ENCODE measurements at places on chromosomes 11 and 22.

- no peak for DNase-seq
Observed at GRCh38 chr22:23557467-23557866, 22.6 kb downstream of the IGLL1 start.

DNA sequence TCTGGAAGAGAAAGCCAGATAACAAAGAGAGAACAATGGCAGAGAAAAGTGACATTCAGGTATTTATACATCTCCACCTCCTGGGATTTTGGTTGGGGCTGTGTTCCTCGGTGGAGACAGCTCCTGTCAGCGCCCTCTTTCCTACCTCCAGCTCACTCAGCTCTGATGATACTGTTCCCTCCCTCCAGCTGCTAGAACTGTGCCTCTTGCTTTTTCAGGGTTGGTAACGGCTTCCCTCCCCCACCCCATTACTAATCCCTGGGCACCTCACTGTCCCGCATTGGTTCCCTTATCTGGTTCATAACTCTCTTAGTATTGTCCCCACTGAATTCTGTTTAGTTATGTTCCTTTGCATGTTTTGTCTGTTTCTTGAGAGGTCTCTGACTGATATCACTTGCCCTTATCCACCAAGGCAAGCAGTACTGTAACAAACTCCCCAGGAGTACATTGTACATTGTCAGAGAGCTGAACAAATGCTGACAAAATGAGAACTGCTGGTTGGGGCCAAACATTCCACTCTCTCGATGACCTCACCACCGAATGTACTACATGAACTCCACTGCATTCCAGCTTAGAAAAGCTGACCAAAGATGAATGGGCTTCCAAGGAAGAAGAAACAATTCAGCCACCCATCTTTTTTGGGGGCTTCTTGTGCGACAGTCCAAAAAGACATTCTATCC lies 5.7 kb upstream of the FBXO3 start:
- no peak for DNase-seq

DNA sequence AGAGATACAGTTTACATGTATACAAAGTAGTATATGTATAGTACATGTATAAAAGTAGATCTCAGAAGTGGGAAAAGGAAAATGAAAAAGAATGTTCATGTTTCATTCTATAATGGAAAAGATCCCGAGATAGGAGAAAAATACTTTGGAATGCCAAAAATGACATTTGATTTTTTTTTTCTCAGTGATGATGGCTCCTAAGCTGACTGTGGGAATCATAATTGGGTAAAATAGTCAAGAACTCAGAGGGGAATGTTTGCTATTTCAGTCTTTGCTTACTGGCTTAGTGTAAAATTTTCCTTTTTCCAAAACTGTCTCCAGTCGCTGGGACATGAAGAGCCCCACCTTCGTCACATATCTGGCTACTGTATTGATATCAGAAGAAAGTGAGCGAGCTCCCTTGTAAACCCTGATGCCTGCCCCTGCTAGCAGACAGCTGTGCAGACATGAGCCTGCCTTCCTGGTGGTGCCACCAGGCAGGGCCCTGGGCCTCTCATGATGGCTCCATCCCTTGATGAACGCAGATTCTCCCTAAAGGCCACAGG lies 944.6 kb downstream of the NTM start:
- DNase-seq = no peak

DNA sequence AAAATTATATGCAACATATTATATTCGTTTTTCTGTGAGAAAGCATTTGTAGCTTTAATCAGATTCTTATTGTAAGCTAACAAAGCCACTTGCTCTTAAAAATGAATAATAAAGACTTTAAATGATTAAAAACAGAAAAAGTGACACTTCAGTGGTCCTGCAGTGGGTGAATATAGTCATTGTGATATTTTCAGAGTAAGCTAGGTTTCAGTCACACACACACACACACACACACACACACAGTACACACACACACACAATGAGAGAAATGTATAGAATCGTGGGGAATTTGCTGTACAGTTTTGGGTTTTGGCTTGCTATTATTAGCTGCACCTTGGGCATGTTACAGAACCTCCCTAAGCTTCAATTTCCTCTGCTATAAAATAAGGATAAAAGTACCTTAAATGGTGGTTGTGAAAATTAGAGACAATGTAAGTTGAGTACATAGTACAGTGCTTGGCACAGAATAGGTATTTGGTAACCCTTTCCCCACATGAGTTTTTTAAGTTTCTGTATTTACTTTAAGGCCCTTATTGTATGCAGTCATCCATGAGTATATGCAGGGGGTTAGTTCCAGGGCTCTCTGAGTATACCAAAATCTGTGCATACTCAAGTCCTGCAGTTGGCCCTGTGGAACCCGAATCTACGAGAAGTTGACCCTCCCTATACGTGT lies 39.8 kb downstream of the CSTPP1 start:
- no peak for DNase-seq

- no peak for DNase-seq
Observed at GRCh38 chr11:92867913-92868619, 101.4 kb upstream of the MTNR1B start.

GRCh38 chr11:79173615-79174014 lies 267.2 kb downstream of the TENM4 start:
- DNase-seq = no peak

GRCh38 chr22:19176732-19177131 lies 1.8 kb downstream of the SLC25A1 start:
- DNase-seq = no peak

DNA sequence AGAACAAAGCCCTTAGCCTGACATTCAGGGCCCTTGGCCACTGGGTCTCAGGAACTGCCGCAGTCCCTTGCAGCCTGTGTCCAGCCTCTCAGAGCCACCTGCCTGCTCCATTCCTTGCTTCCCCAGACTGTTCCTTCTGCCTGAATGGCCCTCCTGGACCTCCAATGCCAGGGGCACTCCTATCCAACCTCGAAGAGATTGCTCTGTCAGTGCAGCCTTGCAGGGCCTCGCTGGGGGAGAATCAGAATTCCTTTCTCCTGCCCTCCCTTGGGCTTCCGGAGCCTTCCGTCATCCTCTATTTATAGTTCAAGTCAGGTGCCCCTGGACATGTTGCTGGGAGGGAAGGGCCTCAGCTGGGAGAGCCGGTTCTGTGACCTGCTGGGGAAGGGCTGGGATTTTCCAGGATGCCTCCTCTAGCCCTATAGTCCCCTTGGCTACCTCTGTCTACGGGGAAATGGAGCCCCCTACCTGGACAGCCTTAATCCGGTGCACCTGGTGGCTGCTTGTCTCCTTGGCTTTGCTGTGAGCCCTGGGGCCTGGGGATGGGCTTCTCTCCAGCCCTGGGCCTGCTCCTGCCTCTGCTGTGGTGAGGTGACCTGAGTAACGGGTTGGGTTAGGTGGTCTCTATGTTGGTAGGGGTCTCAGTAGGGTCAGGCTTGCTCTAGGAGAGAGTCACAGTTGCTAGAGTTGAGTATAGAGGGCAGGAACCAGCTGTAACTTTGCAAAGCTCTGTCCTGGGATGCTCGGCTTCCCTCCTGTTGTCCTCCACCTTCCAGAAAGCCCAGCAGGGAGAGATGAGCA lies 45.9 kb upstream of the SYT7 start:
- peak; percentile 55 for DNase-seq

All from SHP77 treated with DMSO at 0.1 percent for 48 hours (cell line).